ENCODE measurements at places on chromosomes 11 and 22.

GRCh38 chr11:44760917-44761550 lies 34.3 kb downstream of the TSPAN18 start:
- DNase-seq, result no peak

DNA sequence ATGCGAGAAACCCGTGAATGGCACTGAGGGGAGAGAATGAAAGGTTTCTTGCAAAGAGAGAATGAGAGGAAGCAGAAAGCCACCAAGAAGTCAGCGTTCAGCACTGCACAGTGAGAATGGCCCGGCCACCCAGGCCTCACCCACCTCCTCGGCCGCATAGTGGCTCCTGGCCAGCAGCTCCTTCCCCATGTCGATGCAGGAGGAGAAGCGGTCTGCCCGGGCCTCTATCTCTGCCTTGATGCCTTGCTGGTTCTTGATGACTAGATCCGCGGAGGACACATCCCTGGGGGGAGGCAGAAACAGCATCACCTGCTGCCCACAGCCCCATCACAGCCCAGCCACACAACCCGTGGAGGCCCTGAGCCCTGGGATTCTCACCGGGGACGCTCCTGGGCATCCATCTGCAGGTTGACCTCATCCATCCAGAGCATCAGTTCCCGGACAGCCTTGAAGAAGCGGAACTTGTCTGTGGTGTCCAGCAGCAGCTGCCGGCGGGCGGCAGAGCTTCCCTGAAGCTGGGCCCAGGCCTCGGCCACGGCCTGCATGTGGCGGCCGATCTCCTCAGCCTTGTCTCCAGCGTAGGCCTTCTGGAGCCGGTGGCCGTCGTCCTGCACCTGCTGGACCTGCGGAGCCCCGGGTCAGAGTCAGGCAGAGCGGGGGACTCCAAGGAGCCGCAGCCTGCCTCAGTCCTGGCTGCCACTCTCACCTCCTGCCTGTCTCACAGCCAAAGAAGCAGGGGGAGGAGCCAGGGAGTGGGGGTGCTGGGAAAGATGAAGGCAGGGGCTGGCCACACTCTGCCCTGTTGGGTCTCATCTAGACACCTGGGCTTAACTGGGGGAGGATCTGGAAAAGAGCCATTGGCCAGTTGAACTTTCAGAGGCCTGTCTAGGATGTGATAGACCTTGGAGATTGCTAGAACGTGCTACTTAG lies 12.2 kb upstream of the RBM4B start:
- no peak for DNase-seq

GRCh38 chr11:78209478-78209877 lies 20.8 kb downstream of the USP35 start:
- DNase-seq, result no peak

GRCh38 chr11:113449743-113450142 lies 25.5 kb downstream of the DRD2 start:
- no peak for DNase-seq

DNA sequence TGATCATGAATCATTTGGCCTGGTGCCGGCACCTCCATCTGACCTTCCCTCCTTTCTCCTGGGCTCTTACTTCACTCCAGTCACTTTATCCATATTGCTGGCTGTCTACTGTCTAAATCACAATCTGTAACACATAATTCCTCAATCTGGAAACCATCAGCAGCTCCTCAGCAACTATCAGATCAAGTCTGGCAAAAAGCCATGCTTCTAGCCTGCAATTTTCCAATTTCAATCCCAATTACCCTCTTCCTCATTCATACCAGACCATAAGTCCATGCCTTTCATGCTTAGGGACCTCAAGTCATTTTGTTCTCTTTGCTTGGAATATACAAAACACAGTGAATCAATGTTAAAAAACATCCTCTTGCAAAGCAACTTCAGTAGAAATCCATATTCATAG lies 882.8 kb upstream of the ANO3 start:
- DNase-seq, result no peak

DNA sequence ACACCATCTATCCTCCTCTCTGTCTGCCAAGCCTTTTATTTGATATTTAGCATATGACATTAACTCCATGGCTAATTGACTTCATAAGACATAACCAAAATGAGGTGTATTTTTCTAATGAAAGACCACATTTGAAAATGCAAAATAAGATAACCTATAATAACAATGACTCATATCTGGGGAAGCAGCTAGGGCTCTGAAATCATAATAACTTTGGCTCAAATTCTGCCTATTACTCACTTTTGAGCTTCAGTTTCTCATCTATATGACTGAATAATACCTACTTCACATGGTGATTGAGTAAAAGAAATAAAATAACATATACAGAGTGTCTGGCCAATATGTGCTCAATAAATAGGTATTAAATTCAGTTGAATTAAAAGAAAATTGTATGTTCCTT lies 1419.8 kb upstream of the TENM4 start:
- DNase-seq, result no peak

DNA sequence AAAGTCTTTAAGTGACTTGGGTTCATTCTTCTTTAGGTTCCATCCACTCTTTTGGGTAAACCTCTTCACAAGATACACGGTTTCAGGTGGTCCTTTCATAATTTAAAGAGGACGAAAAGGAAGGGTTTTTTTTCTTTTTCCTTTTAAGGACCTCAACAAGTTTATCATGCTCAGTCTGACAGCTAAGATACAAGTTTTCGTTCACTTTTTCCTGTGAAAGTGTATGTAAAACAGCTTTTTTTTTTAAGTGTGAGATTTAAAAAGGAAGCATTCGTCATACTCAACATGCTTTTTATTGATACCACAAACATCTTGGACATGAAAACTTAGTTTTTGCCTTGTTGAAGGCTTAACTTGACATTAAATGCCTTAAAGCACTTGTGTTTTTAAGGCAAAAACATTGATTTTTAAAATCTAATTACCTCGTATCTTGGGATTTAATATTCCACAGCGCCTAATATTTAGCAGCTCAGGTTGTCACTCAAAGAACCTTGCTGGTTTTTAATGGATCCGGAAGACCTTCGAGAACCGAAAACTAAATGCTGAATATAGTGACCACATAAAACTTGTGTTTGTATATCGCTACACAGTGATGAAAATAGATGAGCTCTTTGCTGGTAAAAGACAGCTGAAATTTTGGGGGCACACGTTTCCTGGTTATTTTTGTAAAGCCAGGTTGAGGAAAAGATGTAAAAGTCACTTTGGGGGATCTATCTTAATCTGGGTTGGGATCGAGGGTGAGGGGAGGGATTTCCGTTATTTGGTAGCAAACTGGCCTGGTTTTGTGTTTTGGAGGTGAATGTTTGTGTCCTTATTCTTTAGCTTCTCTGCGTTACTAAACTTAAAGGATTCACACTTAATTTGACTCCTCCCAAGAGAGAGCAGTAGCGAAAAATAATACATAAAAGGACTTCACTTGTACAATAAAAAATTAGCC lies 2.3 kb downstream of the PCF11 start:
- no peak for DNase-seq

DNA sequence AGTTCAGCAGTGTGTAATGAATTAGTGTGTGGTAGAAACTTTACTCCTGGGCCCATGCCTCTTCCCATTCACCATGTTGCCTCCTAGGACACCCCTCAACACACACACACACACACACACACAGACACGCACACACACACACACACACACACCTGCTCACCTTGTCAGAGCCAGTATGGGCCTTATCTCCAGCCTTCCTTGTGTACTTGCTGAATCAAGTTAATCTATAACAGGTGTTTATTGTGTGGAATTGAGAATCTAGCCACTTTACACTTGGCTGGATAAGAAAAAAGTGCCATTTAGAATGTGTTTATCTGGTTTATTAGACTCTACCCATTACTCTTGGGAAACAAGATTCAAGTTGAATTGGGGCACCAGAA lies 14.5 kb upstream of the ZDHHC13 start:
- no peak for DNase-seq
